SW 1271 (cell line): ENCODE measurements at places on chromosomes 11 and 22.

DNA sequence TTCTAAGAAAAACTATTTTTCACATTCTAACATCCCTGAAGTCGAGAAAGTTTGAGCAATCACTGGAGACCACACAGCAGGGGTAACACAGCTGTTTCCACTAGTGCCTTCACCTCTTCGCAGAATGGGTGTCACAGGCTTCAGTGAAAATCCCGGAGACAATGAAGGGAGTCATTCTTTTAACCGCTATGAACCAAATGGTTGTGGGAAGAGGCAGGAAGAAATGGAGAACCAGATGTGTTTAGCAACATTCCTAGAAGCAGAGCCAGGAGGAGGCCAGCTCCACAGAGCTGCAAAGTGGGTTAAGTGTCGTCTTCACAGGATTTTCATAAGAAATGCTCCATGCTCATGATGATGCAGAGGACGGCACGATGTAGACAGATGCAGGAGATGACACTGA, 221.1 kb downstream of the LARGE1 start:
- no peak for DNase-seq

GRCh38 chr11:99535406-99535805, 514.7 kb downstream of the CNTN5 start:
- DNase-seq, result no peak

DNA sequence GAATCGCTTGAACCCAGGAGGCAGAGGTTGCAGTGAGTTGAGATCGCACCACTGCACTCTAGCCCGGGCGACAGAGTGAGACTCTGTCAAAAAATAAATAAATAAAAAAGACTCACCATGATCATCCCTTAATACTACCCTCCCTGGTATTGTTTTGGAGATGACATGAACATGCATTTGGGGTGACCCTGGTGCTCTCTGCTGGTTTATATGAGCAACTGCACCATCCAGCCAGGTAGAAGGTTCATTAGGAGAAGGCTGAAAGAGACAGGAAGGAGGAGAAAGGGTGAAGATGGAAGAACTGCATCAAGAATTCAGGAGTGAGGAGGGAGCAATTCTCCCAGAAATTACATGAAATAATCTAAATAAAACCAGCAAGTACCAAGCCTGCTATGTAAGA, 37.8 kb downstream of the SLC5A1 start:
- peak; percentile 45 for DNase-seq

GRCh38 chr22:21043860-21044535, 1.7 kb upstream of the LRRC74B start:
- DNase-seq, result no peak

DNA sequence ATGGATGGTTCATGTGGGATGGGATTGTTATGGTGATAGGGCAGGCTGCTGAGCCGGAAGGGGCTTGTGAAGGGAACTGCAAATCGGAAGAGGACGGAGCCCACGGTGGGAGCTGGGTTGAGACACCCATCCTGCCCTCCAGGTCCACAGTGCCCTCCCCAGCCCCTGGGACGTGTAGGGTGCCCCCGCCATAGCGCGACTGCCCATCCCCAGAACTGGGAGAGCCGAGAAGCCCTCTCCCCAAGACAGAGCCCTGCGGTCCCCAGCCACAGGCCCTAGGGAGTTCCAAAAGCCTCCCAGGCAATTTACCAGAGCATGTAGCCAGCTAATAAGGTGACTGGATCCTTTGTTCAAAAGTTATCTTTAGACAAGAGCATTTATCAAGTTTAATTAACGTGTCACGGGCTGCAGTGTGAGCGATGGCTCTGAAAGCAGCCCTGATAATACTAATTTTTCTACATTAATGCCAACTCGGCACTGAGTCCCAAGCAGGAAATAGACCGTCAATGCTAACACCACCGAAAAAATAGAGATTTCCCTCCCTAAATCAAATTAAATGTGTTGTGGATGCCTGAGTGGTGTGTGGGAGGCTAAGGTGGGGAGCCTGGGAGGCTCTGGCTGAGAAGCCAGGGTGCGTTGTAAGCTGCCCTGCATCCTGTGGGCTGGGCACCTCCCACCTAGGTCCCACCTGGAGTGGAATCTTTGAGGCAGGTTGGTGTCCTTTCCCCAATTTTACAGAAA, 76.8 kb upstream of the RTL6 start:
- no peak for DNase-seq

GRCh38 chr22:41600976-41601375, 11.3 kb upstream of the PMM1 start:
- no peak for DNase-seq

- no peak for DNase-seq
Measured at GRCh38 chr11:36817336-36817965, 219.4 kb upstream of the RAG2 start.

DNA sequence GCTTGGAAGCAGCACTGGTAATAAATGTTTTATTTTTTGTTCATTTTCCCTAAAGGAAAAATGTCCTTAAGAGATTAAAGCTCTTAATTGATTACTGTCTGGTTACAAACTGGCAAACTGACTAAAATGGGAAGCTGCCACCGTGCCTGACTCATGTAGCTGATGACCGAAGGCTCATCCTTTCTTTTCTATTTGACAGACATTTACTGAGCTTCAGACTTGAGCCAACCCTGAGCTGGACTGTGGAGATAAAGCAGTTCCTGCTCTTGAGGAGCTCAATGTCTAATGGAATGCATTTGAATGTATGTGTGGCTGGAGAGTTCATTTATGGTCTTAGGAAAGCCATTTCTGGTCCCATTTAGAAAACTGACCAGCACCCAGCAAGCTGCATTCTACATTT, 91.3 kb downstream of the RNF169 start:
- no peak for DNase-seq

GRCh38 chr22:19271856-19272535, 19.5 kb downstream of the CLTCL1 start:
- DNase-seq, result no peak

DNA sequence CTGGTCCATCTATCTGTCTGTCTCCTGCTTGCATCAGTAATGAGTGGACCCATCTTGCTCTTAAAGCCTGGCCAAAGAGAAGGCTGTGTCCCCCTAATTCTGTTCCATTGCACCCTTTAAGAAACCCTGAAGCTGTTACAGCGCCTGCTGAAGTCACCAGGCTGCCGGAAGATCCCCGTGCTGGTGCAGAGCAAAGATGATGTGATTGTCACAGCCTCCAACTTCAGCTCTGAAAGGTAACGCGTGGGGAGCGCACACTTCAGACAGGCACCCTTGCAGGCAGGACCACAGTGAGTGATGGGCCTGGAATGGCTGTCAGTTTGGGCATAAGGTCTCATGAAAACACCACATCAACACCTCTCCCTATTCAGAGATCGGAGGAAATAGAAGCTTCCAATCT, 18.4 kb downstream of the GTPBP1 start:
- DNase-seq, result no peak

GRCh38 chr11:125399945-125400344, 96.1 kb downstream of the FEZ1 start:
- DNase-seq, result no peak

DNA sequence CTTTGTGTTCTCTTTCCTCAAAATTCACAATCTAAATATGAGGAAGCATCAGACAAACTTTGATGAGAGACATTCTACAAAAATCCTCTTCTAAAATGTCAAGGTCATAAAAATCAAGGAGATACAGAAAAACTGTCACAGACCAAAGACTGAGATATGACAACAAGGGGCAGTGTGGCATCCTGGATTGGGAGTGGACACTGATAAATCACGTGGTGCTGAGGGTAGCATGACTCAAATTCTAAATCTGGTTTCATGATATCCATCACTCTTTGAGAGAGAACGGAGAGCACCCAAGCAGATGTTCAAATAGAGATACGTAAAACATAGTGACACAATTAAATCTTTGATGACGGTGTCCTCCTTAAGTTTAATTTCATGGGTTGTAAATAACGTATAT, 13.0 kb upstream of the CARD18 start:
- no peak for DNase-seq

GRCh38 chr22:31621507-31622124, 40.4 kb downstream of the PISD start:
- DNase-seq, result no peak

DNA sequence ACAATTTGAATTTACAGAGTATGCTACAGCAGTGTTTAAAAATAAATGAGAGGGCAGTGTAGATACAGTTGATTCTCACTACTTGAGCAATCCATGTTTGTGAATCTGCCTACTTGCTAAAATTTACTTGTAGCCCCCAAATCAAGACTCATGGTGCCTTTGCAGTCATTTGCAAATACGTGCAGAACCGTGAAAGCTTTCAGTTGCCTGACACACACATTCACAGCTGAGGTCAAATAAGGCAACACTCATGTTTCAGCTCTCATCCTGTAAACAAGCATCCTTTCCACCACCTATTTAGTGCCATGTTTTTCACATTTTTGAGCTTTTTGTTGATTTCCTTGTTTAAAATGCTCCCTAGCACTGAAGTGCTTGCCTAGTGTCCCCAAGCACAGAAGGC, 32.5 kb upstream of the RASL10A start:
- no peak for DNase-seq

DNA sequence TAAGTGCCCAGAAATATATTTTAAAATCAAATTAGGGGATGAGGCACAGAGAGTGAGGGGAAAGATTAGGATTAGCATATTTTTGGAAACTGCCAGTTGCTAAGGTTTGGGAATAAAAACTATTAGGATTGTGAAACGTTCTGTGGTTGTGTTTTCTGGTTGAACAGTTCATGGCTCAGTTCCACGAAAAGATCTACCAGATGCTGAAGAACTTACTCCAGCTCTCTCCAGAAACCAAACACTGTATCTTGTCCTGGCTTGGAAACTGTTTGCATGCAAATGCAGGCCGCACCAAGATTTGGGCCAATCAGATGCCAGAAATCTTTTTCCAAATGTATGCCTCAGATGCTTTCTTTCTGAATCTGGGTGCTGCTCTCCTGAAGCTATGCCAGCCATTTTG, 15.3 kb downstream of the UBE4A start:
- DNase-seq, result no peak
